ENCODE measurements at places on chromosomes 7 and 10. TPM values are rescaled to one million over a fixed set of nuclear protein-coding genes. Genes with fewer than 3 reads are reported as not detected.

SMO gene
- total RNA-seq = 16.7 TPM

PLA2G12B gene
- total RNA-seq = not detected

KCP gene
- 0.25 TPM for total RNA-seq

LRRN3 gene
- 0.05 TPM for total RNA-seq

ABCB1 gene
- 0.29 TPM for total RNA-seq

CYTH3 gene
- total RNA-seq = 23.4 TPM

PLAC9 gene
- total RNA-seq = not detected

NRG3 gene
- not detected for total RNA-seq

FRMPD2 gene
- total RNA-seq = not detected

CACNB2 gene
- not detected for total RNA-seq

C10orf105 gene
- not detected for total RNA-seq

CTAGE15 gene
- not detected for total RNA-seq

IDI2 gene
- total RNA-seq = not detected

NODAL gene
- not detected for total RNA-seq

VSTM4 gene
- total RNA-seq = 0.35 TPM

TPK1 gene
- 2.6 TPM for total RNA-seq

EBLN1 gene
- total RNA-seq = 0.21 TPM

SUN3 gene
- not detected for total RNA-seq

SRRM3 gene
- 10.0 TPM for total RNA-seq

ALOX5 gene
- total RNA-seq = 0.24 TPM

EGFR gene
- total RNA-seq = 85.3 TPM

MSMB gene
- not detected for total RNA-seq

PNLIP gene
- total RNA-seq = not detected

CAMK1D gene
- 5.7 TPM for total RNA-seq

PNLIPRP2 gene
- not detected for total RNA-seq

SEMA4G gene
- 8.0 TPM for total RNA-seq

SP8 gene
- not detected for total RNA-seq

ASB13 gene
- total RNA-seq = 21.9 TPM

GIMAP7 gene
- total RNA-seq = not detected

ADGRA1 gene
- 0.09 TPM for total RNA-seq

FASTK gene
- 83.3 TPM for total RNA-seq

TRIM8 gene
- 44.8 TPM for total RNA-seq

KCNMA1 gene
- 76.7 TPM for total RNA-seq

NCAPG2 gene
- total RNA-seq = 31.9 TPM

SUV39H2 gene
- 27.5 TPM for total RNA-seq

CPXM2 gene
- not detected for total RNA-seq

INA gene
- total RNA-seq = 31.4 TPM

UPK3BL2 gene
- total RNA-seq = 3.8 TPM

FOXL3 gene
- total RNA-seq = not detected

CDK14 gene
- total RNA-seq = 0.42 TPM

VGF gene
- 26.2 TPM for total RNA-seq

FAM180A gene
- not detected for total RNA-seq

ATRNL1 gene
- 0.30 TPM for total RNA-seq

OR6B1 gene
- not detected for total RNA-seq

GNGT1 gene
- not detected for total RNA-seq

LOXL4 gene
- total RNA-seq = 1.3 TPM

NUDCD3 gene
- 62.9 TPM for total RNA-seq

CLDN12 gene
- total RNA-seq = 21.3 TPM

AVL9 gene
- total RNA-seq = 24.7 TPM

AMPH gene
- 0.09 TPM for total RNA-seq
